ENCODE measurements at places on chromosomes 3 and 15.

DNA sequence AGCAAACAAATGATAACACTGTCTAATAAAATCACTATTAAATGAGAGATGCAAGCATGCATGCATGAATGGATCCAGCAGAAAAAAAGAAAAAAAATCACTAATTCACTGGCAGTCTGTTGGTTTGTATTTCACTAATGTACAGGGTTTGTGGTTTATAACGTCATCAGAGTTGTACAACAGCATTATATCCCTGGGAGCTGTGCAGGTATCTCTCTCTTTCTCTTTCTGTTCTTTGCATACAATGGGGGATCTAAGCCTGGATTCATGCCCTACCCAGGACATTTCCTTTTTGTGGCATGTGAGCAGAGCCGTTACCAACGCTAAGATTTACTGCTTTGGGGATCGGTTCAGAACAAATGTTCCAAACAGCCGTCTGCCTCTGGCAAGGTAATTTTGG lies 229.5 kb downstream of the SOX2 start:
- no peak for DNase-seq

DNA sequence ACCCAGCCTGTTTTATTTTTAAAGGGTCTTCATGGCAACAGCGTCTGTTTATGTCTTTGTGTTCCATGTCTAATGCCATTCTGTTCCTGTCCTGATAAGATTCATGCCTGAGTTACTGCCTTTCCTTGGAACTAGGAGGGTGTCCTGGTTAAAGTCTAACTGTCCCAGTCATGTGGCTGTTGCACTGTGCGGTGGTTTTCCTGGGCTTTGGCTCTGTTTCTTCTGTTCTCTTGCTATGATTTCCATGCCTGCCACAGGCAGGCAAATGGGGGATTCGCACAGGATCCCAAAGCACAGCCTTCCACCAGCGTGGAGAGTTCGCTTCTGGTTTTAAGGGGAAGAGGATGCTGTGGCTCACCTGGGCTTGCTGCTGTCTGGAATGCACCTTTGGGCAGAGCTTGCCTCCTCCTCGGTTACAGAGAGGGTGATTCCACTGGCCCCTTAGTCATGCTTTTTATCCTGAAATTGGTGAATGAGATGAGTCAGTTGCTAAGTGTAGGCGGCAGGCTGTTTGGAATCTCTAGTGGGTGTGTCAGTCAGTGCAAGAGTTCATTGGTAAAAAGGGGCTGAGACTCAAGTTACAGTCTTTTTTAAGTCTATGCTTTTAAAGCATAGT lies 86.8 kb downstream of the CCK start:
- DNase-seq = no peak

DNA sequence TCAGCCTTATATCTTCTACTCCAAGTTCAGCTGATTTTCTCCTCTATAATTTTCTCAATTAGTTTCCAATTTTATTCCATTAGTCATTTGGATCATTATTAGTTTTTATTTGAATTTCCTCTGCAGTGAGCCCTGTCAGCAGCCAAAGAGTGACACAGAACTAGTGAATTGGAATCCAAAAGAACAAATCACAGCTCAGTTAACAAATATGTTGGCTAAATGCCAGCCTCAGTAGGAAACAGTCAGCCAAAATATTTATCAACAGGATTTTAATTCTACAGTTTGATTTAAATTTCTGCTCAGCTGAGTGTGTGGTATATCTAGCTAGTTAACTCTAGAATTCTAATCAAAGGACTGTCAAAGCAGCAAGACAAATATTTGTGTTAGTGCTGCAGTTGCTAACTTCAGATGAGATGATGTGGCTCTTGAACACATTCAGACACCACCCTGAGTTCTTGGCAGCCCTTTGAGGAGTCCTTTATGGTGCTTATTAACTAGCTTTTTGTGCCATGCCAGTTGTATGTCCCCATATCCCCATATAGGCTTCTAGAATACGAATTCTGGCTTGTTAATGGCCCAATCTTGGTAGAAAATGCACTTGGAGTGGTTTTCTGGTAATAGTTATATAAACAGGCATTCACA lies 194.5 kb downstream of the CPNE4 start:
- DNase-seq = no peak

DNA sequence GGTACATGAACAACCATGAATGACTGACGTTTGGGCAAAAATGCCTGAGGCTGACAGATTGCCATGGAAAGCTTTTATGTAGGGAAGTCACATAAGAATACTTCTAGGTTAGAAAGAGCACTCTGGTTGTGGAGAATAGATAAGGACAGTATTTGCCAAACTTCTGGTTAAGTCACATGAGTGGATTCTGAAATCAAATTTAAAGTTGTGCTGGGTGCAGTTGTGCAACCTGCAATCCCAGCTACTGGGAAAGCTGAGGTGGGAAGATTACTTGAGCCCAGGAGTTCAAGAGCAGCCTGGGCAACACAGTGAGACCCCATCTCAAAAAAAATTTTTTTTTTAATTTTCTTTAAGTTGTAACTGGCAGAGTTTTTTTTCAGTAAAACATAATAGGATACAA lies 7.2 kb upstream of the ZNF148 start:
- no peak for DNase-seq

- DNase-seq = no peak
Observed at GRCh38 chr3:190388703-190389102, 740 bp downstream of the CLDN16 start.

DNA sequence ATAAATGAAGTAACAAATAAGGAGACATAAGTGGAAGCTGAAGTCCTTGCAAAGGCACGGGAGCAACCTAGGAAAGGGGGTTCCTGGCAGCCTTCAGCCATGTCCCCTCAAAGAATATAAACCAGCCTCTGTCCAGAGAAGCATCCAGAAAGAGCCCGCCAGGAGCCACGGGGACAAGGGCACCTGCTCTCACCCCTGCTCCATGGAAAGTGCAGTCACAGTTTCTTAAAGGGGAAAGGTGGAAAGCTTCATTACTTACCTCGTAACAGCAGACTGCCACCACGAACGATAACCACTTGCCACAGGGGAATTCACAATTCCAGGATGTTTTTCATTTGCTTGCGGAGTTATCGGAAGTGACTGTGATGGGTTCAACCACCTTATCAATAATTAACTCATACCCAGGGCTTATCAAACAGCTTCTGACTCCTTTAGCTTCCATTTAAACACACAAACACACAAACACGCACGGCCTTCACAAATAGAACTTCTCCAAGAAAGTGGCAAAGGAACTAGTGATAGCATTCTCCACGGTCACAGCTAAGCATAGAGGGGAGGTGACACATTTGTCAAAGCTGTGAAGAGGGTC lies 134.2 kb upstream of the IGF1R start:
- no peak for DNase-seq

DNA sequence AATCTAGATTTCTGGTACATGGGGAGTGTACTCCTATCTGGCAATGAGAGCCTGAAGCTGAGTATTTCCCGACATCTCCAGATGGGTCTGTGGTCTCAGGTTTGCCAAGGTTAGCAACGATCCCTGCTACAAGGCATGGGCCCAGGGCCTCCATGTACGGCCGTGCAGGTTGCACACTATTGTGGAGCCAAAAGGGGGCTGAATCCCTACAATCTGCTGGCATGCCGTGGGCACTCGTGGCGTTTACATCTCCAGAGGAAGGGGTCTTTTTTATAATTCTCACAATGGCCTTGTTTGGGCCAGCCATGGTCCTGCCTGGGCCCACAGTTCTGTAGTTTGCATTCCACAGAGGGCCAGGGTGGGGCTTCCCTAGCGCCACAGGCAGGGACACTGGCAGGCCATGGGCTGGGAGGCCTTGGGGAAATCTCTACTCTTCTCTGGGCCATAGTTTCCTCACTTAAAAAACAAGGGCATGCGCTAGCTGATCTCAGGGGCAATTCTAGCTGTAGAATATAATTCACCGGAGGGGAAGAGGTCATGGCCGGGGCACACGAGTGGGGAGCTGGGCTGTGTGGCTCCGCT lies 68.9 kb upstream of the TLE3 start:
- DNase-seq = no peak

DNA sequence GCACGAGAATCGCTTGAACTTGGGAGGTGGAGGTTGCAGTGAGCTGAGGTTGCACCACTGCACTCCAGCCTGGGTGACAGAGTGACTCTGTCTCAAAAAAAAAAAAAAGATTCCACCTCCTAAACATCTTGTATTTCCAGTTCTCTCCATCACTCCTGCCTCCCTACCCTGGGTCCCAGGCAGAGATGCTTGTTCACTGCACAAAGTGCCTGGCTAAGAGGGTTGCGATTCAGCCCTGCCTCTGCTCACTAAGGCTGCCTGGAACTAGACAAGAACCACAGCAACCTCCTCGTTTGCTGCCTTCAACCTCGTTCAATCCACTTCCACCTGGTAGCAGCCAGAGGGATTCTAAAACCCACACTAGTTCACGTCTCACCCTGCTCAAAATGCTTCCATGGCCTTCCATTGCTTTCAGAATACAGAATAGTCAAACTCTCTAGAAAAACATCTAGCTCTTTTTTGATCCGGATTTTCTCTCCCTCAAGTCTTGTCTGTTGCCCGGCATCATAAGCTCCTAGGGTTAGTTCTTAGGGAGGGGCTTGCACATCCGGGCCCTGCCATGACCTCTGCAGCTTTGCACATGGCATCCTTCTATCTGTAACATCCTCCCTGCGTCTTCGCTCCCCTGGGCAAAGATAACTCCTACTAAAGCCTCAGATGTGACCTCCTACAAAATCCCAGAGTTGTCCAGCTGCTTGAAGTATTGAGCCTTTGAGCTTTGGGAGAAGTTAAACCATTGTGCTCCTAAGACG lies 1.0 kb upstream of the MCM2 start:
- no peak for DNase-seq

DNA sequence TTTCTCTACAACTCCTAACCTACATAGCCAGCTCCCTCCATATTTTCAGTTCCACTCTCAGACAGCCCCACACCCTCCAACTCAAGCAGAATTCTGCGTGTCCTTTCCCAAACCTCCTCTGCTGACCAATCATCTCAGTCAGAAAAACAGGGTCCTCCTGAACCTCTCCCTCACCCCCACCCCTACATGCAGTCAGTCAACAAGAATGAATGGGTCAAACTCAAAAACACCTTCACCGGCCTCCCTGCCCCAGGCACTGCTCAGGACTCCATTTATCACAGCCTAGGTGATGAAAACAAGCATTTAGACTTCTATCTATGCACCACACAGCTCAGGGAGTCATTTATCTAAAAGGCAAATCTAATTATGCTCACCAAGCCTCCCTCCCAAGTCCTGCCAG lies 32.4 kb downstream of the MYL3 start:
- DNase-seq = no peak

Measured in cortex of kidney (tissue), 1 donor.